ENCODE measurements at places on chromosomes 11 and 22. TPM values are rescaled to one million over a fixed set of nuclear protein-coding genes. Genes with fewer than 3 reads are reported as not detected.

Gene PHOX2A
- 0.18 TPM for polyA plus RNA-seq

DNA sequence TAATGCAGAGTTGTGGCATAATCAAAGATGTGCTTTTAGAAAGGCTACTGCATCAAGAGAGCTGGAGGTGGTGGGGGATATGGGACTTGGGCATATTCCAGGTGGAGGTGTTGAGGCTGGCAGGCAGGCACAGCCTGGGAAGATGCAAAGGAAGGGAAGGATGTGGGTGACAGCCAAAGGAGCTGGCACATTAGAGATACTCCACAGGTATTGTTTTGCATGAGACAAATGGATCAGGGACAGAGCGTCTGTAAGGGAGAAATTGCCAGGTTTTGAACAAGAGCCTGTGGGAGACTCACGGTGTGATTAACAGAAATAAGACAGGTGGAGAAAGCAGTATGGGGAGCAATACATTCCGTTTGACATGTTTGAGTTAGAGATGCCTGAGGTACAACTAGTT is 263.7 kb downstream of the NELL1 start:
- DNase-seq = no peak

DNA sequence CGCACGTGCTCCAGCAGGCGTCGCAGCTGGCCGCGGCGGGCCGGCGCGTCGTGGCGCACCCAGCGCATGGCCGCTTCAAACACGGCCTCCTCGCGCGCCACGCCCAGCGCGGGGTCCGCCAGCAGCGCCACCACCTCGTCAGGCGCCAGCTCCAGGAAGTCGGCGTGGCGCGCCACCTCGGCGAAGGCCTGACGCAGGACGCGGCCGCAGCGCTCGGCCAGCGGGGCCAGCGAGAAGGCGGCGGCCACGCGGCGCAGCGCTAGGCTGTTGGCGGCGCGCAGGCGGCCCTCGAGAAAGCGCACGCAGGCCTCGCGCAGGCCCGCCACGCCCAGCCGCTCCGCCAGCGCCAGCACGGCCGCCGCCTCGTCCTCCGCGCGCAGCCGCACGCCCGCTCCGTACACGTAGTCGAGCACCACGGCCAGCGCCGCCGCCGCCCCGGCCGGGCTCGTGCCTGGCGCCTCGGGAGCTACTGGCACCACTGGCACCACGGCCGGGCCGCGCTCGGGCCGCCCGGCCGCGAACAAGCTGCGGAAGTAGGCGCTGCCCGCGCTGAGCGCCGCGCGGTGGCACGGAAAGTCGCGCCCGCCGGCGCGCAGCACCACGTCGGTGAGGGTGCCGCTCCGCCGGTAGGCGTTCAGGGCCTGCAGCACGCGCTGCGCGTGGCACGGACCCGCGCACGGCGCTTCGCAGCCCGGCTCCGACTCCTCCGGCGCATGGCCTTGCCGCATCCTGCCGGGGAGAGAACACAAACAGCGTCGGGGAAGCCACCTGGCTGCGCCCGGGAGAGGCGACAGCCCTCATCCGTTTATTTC is 2.9 kb downstream of the KLHL35 start:
- peak; percentile 76 for DNase-seq

Gene GVQW3
- polyA plus RNA-seq = 0.77 TPM

Gene RCOR2
- polyA plus RNA-seq = 3.2 TPM

DNA sequence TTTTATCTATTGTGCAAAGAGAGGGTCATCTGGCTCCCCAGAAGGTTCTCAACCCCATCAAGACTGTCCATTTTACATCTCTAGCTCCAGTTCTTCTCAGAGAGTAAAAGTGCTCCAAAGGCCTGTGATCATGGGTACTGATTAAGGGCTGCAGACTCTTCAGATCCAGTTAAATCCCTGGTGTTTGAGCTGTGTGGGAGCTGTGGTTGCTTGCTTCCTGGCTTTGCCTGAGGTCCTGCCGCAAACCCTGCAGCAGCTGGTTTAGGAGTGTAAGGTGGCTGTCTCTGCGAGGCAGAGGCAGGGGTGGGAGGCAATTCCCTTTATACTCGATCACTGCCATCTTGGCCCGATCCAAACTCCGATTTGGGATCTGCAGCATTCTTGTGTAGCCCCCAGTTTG is 1.2 kb downstream of the MRPL17 start:
- no peak for DNase-seq

Gene OR2AG2
- not detected for polyA plus RNA-seq

Gene SVIP
- 20.2 TPM for polyA plus RNA-seq

DNA sequence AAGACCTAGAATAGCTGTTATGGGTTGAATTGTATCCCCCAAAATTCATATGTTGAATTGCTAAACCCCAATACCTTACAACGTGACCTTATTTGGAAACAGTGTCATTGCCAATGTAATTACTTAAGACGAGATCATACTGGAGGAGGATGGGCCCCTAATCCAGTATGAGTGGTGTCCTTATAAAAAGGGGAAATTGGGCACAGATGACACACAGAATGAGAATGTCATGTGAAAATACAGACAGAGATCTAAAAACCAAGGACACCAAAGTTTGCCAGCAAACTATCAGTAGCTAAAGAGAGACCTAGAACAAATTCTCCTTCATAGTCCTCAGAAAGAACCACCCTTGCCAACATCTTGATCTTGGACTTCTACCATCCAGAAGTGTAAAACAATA is 127.7 kb downstream of the ATXN10 start:
- no peak for DNase-seq

DNA sequence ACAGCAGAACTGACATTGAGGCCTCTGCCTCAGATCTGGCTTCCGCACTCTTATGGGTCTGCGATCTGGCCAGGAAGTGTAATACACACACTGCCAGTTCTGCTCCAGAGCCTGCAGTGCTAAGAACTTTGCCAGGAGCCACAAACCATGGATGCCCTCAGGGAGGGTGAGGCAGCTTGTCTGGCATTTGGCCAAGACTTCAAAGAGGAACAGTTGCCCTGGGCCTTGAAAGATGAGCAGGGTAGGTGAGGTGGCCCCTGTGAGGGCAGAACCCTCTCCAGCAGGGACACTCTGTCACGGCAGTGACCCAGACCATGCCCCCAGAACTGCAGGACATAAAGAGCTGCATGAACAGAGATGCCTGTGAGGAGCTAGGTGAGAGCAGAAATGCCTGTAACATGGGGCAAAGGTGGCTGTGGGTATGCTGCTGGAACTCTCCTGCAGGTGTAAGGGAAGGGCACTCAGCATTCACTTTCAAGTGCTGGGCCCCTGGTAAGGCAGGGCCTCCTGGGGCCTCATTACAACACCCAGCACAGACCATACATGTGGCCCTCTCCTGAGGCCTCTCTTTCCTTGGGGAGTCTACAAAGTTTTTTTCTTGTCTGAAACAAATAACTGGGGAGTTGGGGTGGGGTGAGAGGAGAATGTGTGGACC is 47.3 kb downstream of the NEU3 start:
- no peak for DNase-seq

- peak; percentile 25 for DNase-seq
These were observed 9.4 kb upstream of the FADD start for GRCh38 chr11:70193411-70194292.

- DNase-seq = no peak
These were observed 90.5 kb downstream of the BMAL1 start for GRCh38 chr11:13368041-13368446.

DNA sequence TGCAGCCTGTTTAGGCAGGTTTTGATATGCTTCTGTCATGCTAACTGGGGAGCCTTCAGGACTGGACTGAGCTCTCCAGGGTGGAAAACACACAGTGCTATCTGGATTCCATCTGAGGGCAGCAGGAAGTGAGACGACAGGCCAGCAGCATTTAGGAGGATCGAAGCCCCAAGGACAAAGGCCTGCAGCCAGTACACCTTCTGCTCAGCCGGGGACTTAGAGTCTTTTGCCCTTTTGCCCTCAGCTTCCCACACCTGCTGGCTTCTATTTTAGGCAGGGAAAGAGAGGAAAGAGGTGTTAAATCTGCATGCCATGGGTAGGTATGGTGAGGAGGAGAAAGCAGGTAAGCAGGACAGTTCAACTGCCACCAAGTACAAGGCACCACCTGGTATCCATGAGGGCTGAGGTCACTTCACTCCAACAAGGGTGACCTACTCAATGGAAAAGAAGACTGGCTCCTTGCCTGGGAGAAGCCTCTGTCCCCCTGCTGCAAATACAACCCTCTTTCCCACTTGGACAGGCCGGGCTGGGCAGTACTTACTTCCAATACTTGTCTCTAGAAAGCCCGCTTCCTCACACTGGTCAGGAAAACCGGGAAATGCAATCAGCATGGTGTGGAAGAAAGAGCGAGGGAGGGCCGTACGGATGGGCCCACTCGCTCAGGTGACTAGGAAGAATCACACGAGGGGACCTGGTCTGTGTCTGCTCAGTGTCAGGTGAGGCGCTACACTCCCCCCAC is 12.3 kb downstream of the LARGE2 start:
- no peak for DNase-seq

DNA sequence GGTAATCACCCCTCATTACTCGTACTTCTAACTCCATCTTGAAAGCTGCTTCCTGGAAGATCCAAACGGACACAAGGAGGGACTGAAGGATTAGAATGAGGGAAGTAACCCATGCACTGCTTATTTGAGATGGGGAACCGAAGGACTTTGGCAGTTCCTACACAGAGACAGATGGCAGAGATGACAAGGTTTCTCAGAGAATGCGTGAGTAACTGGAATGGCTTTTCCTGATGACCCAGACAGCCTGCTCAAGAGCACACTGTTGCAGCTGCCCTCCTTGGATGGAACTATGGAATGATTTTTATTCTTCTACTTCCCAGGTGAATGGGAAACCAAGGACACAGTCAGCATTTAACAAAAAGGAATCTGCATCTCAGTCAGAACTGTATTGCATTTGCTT is 7.3 kb downstream of the KCNJ11 start:
- DNase-seq = no peak

Gene SYT8
- not detected for polyA plus RNA-seq

DNA sequence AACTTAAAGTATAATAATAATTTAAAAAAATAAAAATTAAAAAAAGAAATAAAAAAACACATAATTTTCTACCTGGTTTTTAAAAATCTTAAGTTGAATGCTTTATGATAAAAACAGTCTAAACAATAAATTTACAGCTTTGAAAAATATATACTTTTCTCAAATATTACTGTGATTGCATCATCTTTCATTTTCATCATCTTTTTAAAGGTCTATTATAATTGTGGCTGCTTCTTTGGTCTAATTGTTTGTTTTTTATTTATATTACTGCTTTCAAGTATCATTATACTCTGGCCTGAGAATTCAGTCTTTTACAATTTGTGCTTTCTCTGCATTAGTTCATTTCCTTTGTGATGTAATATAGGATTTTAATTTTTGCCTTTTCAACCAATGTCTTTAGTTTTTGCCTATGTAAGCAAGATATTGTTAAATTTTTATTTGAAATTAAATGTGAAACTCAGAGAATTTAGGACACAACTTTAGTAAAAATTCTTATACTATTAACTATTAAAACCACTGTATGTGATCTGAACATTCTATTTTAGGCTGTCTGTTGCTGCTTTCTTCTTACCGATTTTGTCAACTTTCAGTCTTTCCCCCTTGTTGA is 7.3 kb downstream of the CYP2R1 start:
- DNase-seq = no peak

GRCh38 chr11:73116636-73117035 is 25.5 kb downstream of the FCHSD2 start:
- DNase-seq = no peak

DNA sequence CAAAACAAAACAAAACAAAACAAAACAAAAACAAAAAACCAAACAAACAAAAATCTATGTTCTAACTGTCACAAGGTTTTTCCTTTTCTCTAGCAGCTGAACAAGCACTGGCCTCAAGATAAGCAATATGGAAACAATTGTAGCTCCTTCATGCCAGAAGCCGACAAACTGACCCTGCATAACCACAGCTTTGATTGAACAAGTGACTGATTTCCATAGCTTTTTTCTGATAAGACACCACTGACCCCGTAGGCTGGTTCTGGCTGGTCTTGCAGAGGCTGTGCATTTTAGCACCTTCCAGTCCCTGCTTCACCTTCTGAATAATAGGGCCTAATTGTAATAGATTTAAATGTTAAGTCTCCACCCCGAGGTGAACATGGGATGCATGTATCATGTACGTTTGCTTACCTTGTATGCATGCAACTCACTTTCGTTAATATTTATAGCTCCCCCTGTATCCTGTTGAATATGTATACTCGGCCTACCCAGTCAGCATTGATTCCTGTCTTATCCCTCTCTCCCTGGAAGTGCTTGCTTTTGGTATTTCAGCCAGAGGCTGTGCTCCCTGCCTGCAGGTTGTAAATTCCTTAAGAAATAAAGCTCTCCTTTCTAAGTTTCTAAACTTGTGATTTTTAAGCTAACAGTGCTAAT is 49.6 kb downstream of the CNTF start:
- DNase-seq = no peak

Gene ADM
- polyA plus RNA-seq = 151 TPM

DNA sequence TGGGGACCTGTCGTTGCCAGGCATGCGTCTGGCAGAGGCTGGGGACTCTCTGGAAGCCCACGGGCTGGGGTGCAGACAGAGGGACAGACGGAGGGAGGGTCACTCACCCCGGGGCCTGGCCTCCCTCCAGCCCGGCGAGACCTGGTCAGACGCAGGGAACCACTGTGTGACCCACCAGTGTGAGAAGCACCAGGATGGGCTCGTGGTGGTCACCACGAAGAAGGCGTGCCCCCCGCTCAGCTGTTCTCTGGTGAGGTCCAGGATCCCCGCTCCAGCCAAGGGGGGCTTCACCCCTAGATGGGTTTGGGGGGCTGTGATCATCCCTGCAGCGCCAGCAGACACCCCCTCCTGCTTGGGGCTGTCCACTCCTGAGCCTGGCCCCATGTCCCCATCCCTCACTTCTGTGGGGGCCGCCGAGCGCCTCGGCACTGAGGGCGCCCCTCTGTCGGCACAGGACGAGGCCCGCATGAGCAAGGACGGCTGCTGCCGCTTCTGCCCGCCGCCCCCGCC is 23.6 kb upstream of the MUC5B start:
- DNase-seq = no peak

- no peak for DNase-seq
These were observed 58.3 kb upstream of the SORL1 start for GRCh38 chr11:121393855-121394254.

- no peak for DNase-seq
These were observed 3.7 kb upstream of the DBX1 start for GRCh38 chr11:20163783-20164481.

All from right cardiac atrium (tissue), 5 donors.